ENCODE measurements at places on chromosomes 11 and 22. TPM values are rescaled to one million over a fixed set of nuclear protein-coding genes. Genes with fewer than 3 reads are reported as not detected.

Gene C11orf65
- 0.69 TPM for total RNA-seq

DNA sequence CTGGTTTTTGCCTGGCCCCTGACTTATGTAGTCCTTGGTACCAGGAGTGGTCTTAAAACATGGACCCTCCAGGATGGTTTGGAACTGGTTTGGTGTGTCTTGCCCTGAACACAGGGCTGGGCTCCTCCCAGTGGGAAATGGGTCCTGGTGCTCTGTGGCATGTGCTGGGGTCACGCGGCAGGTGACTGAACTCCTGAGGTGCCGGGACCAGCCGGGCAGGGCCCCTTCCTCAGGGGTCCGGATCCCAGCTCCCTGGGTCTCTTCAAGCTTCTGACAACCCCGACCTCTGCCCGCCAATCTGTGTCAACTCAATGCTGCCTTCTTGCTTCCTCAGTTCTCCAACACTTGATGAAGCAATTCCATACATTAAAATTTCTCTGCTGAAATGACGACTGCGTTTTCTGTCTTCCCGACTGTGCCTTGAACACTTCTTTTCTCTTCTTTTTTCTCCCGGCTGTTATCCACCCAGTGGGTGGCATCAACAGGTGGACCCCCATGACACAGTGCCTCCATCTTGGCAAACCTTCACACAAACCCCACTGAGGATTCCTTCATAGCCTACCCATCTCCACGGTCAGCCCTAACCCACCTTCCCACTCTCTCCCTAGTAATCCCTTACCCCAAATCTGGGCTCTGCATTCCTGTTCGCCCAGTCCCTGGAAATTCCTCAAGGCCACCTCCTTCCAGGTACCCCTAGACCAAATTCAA, 4.4 kb downstream of the IFT27 start:
- no peak for DNase-seq

GRCh38 chr11:104343578-104343977, 179.6 kb upstream of the PDGFD start:
- DNase-seq = no peak

GRCh38 chr11:68583041-68583446, 101.3 kb upstream of the GAL start:
- no peak for DNase-seq

Gene ELFN2
- 0.05 TPM for total RNA-seq

Measured in left ventricle myocardium superior (tissue), 1 donor.